ENCODE measurements at places on chromosomes 5 and 9. TPM values are rescaled to one million over a fixed set of nuclear protein-coding genes. Genes with fewer than 3 reads are reported as not detected.

The OTP gene
- not detected for total RNA-seq

DNA sequence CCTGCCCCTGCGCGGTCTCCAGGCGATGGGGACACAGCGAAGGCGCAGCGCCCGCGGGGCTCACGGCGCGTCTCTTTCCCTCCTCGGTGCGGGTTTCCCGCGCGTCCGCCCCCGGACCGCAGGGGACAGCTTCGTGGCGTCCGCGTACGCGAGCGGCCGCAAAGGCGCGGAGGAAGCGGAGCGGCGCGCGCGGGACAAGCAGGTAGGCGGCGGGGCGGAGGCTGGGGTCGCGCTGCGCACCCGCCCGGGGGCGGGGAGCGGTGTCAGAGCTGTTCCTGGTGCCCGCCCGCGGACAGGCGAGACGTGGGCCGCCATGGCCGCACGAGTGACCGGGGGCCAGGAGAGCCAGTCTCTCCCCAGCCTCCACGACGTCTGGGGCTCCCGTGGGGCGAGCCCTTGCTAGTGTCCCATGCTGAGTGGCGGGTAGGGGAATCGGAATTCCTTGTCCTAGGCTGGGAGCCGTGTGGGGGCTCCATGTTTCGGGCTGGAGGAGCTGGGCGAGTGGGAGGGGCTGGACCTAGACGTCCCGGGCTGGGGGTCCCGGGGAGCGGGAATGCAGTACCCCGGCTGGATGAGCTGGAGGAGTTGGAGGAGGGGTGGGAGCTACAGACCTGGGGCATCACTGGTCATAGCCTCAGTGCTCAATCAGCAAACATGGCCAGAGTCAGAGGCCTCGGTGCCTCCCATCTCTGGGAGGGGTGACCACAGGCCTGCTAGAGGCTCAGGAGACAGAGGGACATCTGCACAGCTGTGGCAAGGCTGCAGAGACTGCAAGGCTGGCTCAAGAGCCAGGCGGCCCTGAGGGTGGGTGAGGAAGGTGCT is 968 bp downstream of the NKD2 start:
- H3K27me3 ChIP-seq: peaks cover 56% of the 10 kb centered on the region
- H3K4me3 ChIP-seq: peak overlapping the region; percentile 45
- no peaks in the 10 kb centered on the region for H3K36me3 ChIP-seq

The HOMER1 gene
- total RNA-seq: 42.4 TPM

GRCh38 chr9:106526716-106527204 is 336.2 kb upstream of the ZNF462 start:
- DNase-seq: no peak
- H3K27ac ChIP-seq: no peak overlapping the region
- H3K36me3 ChIP-seq: no peaks in the 10 kb centered on the region
- no peaks in the 10 kb centered on the region for H3K27me3 ChIP-seq
- no peak overlapping the region for H3K4me3 ChIP-seq
- H3K4me1 ChIP-seq: no peaks in the 10 kb centered on the region

The MAMDC2 gene
- total RNA-seq: 0.44 TPM

The TRIM7 gene
- total RNA-seq: not detected

DNA sequence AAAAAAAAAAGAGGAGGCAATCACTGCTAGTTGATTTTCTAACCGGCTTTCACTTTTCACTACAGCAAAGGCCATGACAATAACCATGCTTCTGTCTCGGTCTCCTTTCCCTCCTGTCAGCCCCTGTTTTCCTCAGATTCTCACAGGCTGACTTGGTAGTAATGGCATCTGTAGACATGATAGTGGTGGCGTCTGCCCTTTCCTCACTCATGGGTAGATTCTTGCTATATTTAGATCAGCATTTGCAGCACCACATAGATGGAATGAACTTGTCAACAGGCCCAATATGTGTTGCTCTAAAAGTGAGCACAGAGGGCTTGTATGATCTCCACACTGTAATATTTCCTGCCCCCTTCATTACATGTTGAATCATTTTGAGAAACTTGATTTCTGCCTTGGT is 120.3 kb upstream of the FTMT start:
- H3K4me1 ChIP-seq: no peaks in the 10 kb centered on the region
- H3K4me3 ChIP-seq: no peak overlapping the region
- no peak for DNase-seq
- H3K27me3 ChIP-seq: no peaks in the 10 kb centered on the region

DNA sequence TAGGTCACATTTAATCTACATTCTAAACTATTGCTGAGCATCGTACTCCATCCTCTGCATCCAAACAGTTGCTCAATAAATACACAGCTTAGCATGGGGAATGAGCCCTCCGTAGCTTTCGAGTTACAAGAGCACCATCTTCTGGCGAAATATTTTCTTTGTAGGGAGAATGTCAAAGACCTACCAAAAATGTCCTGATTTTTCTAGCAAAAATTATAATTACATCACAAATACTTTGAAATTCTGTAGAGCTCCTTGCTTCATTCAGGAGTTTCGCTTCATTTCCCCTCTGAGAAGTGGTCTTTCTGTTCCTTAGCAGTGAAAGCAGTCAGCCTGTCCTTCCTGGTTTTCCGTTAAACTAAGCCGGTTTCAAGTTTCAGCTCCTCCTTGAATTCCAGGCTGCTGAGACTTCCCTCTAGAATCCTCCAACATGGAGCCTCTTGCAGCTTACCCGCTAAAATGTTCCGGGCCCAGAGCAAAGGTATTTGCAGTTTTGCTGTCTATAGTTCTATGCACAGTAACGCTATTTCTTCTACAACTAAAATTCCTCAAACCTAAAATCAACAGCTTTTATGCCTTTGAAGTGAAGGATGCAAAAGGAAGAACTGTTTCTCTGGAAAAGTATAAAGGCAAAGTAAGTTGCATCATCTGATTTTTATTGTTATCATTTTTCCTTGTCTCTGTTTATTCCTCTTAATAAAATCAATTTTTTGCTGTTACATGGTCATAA is at the start of gene GPX8:
TSS of gene GPX8 (plus strand) at position 409 of the 730 bp plus-strand sequence. CDS start at position 431, 22 bp downstream.
- H3K27ac ChIP-seq: peak within 1 kb of the TSS; percentile 76
- peak; percentile 79 for DNase-seq
- peaks cover 20% of the 10 kb centered on the region for H3K36me3 ChIP-seq
- H3K4me1 ChIP-seq: no peaks in the 10 kb centered on the region

GRCh38 chr5:172696171-172696849 is 55.2 kb downstream of the NEURL1B start:
- DNase-seq: no peak
- H3K36me3 ChIP-seq: no peaks in the 10 kb centered on the region
- peaks cover 7% of the 10 kb centered on the region for H3K4me1 ChIP-seq
- no peak overlapping the region for H3K27ac ChIP-seq
- no peak overlapping the region for H3K4me3 ChIP-seq

- no peak for DNase-seq
- H3K36me3 ChIP-seq: no peaks in the 10 kb centered on the region
- H3K4me1 ChIP-seq: peaks cover 3% of the 10 kb centered on the region
- no peak overlapping the region for H3K4me3 ChIP-seq
- no peaks in the 10 kb centered on the region for H3K27me3 ChIP-seq
These were observed 283.4 kb downstream of the NFIB start for GRCh38 chr9:14030375-14031059.

Data from endodermal cell (in vitro differentiated cells).